ENCODE measurements at places on chromosomes 12 and 14.

DNA sequence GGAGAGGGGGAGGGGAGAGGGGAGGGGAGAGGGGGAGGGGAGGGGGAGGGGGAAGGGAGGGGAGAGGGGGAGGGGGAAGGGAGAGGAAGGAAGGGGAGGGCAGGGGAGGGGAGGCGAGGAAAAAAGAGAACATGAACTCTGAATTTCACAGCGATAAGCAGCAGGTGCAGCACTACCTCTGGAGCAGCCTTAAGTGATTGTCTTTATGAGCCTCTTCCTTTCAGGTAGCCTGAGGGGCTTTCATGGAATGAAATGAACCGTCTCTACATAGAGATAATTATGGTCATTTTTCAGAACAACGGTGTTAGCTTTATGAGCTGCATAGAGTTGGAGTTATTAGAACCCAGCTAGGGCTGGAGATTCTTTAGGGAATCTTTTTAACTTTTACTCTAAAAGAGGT, 18.1 kb upstream of the PTCSC3 start:
- no peak for DNase-seq

GRCh38 chr12:2375871-2376270, 323.1 kb downstream of the CACNA1C start:
- DNase-seq: no peak

DNA sequence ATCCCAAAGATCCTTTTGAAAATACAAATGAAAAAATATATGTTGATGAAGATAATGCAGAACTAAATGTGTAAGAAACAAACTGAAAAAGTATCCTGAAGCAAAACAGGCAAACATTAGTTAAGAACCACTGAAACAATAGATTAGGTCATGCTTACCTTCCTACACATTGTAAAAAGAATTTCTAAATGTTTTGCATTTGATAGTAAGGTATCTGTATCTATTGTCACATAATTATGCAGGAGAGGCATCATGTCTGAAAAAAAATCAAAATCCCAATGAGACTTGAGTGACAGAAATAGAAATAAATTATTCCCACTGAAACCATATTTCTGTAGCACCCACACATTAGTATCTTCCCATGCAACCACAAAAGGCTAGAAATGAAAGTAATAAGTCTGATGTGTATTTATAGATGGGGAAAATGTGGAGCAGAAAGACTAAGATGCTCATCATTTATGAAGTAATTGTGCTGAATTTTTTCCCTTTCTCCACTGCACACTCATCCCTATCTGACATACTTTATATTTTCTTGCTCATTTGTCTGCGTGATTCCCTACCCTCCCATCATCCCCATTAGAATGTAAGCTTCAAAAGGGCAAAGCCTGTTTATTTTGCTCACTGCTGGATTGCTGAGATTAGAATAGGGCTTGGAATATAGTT, 43.5 kb downstream of the IPO8 start:
- DNase-seq: no peak

- DNase-seq: no peak
Observed at GRCh38 chr12:130873106-130873795, 1.4 kb downstream of the RAN start.

DNA sequence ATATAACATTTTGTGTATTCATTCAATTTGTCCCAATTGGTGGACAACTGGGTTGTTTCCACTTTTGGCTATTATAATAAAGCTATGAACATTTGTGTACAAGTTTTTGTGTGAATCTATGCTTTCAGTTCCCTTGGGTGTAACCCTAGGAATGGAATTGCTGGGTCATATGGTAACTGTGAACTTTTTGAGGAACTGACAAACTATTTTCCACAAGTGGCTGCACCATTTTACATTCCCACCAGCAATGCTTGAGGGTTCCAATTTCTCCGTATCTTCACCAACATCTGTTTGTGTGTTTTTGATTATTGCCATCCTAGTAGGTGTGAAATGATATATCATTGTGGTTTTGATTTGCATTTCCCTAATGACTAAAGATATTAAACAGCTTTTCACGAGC, 13.0 kb downstream of the LPCAT3 start:
- DNase-seq: no peak

DNA sequence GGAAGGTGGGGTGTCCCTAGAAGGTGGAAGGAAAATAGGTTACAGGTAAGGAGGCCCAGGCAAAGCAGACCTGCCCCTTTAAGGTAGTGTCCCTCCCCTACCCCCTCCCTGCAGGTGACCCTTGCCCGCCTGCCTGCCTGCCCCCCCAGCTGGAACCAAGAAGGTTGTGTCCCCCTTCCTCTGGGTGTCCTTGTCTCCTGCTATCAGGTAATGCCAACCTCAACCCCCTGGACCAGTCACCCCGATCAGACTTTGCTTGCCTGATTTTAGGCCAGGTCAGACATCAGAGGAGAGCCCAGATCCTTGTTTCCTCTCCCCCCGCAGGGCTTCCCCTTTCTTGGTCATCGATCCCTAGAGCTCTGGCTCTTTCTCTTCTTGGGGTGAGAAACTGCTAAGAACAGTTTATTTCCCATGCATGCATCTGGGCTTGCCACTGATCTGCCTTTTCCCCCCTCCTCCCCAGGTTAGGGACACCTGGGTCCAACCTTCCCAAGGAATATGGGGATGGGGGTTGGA, at the start of gene SLC39A5:
SLC39A5 (plus strand) TSS at position 136 of the 516 bp plus-strand sequence. CDS start 1,224 bp downstream, outside the sequence.
- no peak for DNase-seq

GRCh38 chr12:120142231-120142877, 25.8 kb upstream of the RAB35 start:
- DNase-seq: no peak

GRCh38 chr14:52043690-52044089, 25.2 kb downstream of the NID2 start:
- DNase-seq: peak; percentile 59

DNA sequence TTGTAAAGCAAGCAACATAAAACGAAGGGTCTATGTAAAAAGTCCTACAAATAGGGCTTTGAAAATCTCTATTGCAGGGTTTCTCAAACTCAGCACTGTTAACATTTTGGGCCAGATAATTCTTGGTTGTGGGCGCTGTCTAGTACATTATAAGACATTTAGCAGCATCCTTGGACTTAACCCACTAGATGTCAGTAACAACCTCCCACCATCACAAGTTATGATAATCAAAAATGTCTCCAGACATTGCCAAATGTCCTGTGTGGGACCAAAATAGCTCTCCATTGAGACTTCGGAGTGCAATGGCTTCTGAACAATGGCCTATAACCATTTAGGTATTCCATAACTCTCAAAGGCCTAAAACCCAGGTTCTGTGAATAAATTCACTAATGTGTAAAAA, 22.9 kb upstream of the DHRS7 start:
- no peak for DNase-seq

Measured in activated CD8-positive, alpha-beta memory T cell treated with anti-CD3 and anti-CD28 coated beads, Interleukin-2, amount 50 U/mL, for 48 hours (primary cell).